ENCODE measurements at places on chromosomes 11 and 22.
A peak's percentile ranks its signal among the peaks of the same experiment; 100 is the strongest.

GRCh38 chr11:132409573-132410355 lies 1039.3 kb downstream of the NTM start:
- no peak for DNase-seq

DNA sequence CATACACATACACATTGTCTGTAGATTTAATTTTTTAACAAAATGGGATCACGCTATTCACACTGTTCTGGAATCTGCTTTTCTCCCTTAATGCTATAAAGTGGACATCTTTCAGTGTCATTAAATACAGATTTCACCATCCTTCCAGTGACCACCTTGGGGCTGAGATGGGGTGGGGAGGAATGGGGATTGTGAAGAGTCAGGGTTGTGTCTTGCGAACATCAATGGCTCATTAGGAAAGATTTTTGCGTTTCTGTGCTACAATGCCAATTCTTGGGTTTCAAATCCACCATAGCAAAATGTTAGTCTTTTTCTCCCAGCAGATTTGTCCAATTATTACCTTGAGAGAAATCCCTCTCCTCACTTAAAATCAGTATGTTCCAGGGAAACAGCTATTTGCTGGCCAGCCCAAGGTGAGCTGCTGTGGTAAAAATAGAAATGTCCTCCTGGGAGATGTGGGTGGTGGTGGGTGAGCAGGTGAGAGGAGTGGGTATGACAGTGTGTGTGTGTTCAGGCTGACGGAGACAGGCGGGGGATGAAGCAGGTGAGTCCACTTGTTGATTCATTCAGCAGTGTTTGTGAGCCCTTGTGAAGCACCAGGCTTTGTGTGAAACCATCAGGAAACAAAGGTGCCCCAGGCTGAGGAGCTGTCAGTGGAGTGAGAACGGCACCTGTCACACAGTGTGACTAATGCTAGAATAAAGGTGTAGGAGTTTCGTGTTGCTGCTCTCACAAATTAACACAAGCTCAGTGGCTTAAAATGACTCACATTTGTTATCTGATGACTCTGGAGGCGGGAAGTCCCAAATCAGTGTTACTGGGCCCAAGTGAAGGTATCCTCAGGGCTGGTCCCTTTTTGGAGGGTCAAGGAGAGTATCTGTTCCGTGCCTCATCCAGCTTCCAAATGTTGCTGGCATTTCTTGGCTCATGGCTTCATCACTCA lies 1.7 kb upstream of the CBX6 start:
- DNase-seq, result no peak

- no peak for DNase-seq
These were observed 5.7 kb upstream of the PRDM10 start for GRCh38 chr11:130008326-130008725.

DNA sequence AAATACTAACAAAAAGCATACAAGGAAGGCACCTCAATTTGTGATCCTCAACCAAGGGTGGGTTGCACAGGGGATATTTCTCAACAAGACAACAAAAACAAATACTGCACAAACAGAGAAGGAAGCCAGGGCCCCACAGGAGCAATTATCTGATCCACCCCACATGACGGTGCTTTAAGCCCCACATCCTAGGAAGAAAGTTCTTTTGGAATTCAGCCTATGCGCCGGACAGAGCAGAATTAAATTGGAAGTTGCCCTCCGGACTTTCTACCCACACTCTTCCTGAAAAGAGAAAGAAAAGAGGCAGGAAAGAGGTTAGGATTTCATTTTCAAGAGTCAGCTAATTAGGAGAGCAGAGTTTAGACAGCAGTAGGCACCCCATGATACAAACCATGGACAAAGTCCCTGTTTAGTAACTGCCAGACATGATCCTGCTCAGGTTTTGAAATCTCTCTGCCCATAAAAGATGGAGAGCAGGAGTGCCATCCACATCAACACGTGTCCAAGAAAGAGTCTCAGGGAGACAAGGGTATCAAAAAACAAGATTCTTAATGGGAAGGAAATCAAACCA lies 40.6 kb downstream of the OSBP start:
- no peak for DNase-seq

- no peak for DNase-seq
These were observed 933 bp upstream of the DLAT start for GRCh38 chr11:112024178-112024772.

- DNase-seq, result no peak
These were observed 29.0 kb downstream of the ARVCF start for GRCh38 chr22:19987394-19988306.

- no peak for DNase-seq
These were observed 218.8 kb upstream of the SORL1-AS1 start for GRCh38 chr11:121671283-121672168.

DNA sequence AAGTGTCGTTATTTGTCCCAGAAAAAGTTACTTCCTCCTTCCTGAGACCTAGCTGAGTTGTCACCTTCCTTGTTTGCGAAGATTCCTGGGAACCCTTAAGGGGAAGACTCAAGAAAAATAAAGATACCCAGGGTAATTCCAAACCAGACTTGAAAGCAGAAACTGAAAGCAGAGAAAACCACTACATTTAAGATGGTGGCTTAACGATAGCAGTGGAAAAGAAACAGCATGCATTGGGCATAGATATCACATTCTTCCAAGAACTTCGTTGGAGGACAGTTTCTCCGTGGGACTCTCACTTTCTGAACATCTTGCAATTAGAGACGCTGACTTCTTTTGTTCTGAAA lies 89.1 kb downstream of the FAM76B start:
- DNase-seq, result no peak

GRCh38 chr11:82792319-82792718 lies 58.7 kb upstream of the FAM181B start:
- no peak for DNase-seq

GRCh38 chr11:74325649-74326645 lies 14.5 kb upstream of the P4HA3 start:
- peak; percentile 99 for DNase-seq

DNA sequence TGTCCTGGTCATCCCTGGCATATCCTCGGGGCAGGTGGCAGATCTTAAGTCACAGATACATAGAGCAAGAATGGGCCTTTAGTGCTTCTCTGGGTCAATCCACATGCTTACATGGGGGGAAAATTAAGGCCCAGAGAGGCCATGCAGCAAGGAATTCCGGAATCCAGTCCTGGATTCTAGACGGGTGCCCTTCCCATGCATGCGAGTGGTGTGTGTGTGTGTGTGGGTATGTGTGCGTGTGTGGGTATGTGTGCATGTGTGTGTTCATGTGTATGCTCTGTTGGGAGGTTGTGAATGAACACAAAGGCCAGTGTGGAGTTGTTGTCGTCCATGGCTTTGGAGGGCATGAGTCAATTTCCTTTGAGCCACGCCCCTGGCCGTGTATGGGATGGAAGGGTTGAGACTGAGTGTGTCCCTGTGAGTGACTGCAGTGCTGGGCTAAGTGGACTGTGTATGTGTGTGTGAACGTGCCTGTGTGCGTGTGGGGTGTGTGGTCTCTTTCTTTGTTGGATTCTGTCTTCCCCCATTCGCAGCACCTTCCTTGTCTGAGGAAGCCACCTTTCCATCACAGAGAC lies 33.4 kb upstream of the EIF3D start:
- DNase-seq, result peak; percentile 52

- DNase-seq, result no peak
These were observed 404.1 kb downstream of the SHANK2 start for GRCh38 chr11:70848243-70848750.

- peak; percentile 77 for DNase-seq
These were observed 12.9 kb upstream of the CDKN1C start for GRCh38 chr11:2898366-2899079.

- DNase-seq, result no peak
These were observed 88.3 kb upstream of the PRDM11 start for GRCh38 chr11:45057938-45058646.

GRCh38 chr11:66637557-66638176 lies 836 bp upstream of the RBM4 start:
- DNase-seq, result no peak

GRCh38 chr11:1171985-1172728 lies 14.4 kb downstream of the MUC5AC start:
- no peak for DNase-seq

DNA sequence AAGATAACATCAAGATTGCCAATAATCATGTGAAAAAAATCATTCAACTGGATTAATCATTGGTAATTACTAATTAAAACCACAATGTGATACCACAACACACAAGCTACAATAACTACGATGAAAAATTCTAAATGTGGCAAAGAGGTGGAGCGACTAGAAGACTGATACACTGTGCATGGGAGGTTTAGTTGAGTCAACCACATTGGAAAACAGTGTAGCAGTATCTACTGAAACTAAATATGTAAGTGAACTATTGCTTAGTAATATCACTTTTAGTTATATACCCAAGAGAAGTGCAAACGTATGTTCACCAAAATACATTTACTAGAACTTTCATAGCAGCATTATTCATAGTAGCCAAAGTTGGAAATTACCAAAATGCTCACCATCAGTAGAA lies 359.9 kb downstream of the ETS1 start:
- no peak for DNase-seq

DNA sequence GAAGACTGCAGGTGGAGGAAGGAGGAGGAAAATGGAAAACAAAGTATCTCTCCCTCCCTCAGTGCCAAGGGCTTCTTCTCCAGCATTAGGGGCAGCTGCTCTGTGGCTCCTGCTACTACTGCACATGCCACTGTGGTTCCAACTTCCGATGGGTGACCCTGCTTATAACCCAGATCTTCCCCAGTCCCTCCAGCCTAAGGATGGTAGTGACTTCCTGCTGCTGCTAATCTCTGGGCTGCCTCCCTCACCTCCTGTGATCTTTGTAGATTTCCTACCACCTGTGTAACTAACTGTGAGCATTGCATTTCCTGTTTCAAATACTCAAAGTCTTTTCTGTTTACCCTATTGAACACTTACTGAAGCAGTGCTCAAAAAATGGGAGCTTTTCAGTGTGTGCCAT lies 28.7 kb upstream of the TRPC6 start:
- peak; percentile 13 for DNase-seq

- DNase-seq, result peak; percentile 74
These were observed 198.2 kb upstream of the POU2AF2 start for GRCh38 chr11:111047374-111047773.

DNA sequence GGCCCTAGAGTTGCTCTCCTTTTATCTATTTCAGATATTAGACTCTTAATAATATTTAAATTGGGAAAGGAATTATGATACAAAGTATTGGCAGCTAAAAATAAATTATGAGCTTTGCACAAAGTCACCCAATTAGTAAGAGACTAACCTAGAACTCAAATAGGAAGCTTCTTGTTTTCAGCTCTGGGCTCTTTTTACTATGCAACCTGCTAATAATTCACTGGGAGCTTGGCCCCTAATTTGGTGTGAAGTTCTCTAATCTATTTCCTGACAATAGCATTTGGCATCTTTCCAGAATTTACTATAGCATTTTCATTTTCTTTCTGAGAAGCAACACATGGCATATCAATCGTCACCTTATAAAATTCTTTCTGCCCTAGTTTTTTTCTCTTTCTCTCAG lies 727.7 kb upstream of the ANO5 start:
- no peak for DNase-seq

- DNase-seq, result no peak
These were observed 1.9 kb downstream of the OR52H1 start for GRCh38 chr11:5546457-5546856.

GRCh38 chr11:44726283-44727113 lies at the start of gene TSPAN18:
TSS of gene TSPAN18 (plus strand) at chr11:44726962. CDS start at chr11:44906417, 179,455 bp downstream.
- no peak for DNase-seq

- peak; percentile 84 for DNase-seq
These were observed 36.9 kb upstream of the SLC36A4 start for GRCh38 chr11:93234602-93235207.

DNA sequence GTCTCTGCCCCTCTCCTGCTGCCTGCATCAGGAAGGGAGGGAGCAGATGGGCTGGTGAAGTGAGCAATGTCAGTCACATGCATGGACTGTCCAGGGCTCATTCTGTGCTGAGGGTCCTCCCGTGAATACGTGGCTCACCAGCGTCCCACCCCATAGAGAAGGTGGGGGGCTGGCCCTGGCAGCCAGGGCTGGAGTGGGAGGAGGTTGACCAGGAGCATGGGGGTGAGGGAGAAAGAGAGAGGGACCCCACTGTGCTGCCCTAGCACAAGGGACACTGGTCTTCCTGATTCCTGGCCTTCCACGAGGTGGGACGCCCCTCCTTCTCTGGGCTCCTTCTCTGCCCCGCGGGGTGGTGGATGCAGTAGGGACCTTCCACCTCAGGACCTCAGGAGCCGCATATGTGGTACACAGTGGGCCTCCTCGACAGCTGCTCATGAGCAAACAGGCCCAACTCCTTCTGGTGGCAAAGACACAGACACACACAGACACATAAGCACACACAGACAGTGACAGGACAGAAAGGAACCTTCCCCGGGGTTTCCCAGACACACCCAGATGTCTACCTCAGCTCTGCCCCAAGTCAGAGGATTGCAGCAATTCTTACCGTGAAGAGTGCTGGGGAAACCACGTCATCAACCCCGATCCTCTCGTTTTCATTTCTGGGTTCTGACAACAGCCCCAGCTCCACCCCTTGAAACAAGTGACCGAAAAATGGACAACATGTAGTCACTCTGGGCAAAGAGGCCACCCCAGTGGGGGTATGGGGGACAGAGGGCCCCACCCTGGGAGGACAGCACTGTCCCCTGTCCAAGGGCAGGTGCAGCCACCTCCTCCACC lies 3.6 kb upstream of the APOBEC3A start:
- DNase-seq, result no peak

DNA sequence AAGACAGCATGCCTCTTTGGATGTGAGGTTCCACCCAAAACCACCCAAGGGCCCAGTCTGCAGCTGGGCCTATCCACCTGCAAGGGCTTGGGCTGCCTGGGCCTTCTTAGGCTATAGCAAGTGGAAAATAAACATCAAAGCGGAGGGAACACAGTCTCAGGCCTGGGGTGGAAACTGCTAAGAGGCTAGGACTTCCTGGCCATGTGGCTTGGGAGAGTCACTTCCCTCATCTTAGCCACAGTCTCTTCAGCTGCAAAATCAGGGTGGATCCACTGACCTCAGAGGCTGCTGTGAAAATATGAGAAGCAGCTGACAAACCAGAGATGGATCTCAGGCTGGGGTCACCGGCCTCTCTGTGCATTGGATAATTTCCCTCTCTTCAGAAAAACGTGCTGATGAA lies 30.6 kb upstream of the TFIP11 start:
- DNase-seq, result peak; percentile 66
